ENCODE measurements at places on chromosomes 12 and 14.

DNA sequence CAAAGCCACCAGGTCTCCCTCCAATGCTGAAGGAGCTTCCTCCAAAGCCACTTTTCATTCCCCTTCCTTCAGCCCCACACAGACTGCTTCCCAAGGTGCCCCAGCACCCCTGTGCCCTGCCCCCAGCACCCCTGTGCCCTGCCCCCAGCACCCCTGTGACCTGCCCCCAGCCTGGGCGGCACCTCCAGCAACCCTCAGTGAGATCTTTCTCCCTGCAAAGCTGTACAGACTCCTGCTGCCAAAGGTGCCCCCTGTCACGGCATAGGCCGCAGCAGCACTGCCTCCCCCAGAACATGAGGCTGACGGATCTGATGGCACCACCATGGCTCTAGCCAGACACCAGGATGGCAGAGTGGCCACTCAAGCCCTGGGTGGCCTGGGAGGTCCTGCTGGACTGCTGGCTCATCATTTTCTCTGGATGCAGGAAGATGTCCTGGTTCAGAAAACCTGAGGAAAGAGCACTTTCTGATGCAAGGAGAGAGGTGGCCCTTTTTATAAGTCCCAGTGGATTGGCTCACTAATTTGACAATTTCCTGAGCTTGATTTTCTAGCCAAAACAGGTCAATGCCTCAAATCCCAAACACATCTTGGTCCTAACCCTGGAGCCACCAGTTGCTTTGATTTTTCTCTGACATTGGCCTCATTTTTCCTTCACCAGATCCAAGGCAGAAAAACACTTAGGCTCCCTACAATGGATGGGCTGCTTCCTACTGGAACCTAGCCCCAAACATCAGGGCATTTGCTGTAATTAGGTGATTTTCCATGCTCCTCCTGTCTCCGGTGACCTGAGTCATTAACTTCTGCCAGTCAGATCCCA lies 32.7 kb upstream of the KRT77 start:
- no peak for DNase-seq

GRCh38 chr12:69321351-69321750 lies 26.8 kb upstream of the LYZ start:
- no peak for DNase-seq

DNA sequence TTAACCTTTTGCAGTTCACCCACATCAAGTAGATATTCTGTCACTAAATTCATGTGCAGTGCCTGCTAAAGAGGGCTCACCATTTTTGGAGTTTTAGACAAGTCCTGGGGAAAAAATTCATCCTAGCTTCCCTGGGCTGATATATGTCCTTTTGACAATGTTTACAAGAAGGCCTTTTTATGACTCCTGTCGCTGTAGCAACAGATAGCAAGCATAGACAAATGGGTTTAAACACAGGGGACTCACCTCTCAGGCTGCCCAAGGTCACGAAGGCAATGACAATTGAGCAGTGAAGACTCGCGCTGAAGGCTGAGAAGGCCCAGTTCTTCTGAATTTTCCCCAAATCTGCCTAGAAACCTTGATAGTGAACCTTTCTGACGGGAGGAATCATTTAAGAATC lies 150.7 kb upstream of the CPM start:
- no peak for DNase-seq

DNA sequence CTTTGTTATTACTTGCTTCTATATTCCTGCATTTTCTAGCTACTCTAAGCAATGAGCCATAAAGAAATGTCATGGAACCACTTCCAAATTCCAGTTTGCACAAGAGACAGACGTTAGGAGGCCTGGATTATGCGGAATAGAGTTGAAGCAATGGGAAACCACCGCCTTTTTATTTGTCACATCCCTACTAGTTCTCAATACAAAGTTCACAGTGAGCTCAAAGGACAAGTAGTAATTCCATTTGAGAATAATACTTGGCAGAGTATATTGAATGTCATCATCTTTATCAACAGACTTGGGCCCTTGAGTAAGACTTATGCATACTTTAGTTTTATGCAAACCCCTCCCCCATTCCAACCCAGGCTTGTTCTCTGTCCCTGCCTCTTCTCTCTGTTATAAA lies 3.7 kb upstream of the SLC15A5 start:
- DNase-seq = no peak

DNA sequence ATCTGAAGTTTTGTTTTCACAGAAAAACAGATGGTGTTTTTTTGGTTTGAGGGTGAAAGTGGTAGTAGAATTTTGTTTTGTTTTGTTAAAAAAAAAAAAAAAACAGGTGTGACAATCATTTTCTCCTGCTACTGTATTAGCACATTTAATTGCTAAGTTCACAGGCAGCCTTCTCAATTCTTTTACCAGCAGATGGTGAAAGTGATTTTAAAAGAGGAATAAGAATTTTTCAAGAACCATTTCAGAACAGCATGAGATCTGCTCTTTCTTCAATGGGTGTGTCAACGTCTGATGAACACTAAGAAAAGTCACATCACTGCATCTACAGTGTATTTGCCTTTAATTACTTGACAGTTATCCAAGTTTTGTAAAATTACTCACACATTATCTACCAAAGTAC lies 303.7 kb upstream of the USP15 start:
- no peak for DNase-seq

DNA sequence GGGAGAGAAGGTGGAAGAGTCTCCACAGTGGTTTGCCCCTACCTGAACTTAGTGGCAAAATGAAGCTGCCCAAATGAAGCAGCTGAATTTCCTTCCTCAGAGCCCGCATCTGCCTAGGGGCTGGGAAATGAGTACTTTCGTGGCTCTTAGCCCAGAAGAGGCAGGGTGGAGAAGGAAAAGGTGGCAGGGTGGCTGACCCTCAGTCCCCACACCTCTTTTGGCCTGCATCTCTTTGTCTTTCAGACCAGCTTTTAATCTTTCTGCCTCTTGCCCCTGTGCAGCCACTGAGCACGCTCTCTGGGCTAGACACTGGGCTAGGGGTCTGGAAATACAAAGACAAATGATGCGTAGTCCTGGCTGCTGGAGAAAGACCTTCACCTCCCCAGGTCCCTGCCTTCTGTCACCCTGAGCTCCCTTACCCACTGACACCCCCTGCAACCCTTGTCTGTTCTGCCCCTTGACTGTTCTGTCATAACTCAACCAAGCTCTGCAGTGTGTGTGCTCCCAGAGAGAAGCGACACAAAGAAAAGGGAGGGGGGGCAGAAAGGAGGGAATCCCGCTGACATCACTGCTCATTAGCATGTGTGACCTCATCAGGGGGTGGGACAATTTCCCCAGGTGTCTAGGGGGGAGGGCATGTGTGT lies 371 bp upstream of the REM2 start:
- peak; percentile 3 for DNase-seq

DNA sequence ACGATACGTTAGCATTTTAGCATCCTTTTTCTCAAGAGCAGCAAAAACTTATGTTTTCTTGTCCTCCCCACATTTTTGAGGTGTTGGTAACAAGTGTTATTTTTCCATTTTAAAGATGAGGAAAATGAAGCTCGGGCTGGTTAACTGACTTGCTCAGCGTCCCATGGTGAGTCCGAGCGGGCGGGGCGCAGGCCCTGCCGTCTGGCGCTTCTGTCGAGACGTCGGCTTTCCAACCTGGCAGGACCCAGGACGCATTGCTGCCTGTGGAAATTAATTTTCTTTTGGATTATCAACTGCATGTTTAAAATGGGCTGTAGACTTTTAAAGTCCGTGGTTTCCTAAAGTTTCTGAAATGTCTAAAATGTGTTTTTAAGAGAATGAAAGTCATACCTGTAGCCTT lies 30.4 kb downstream of the XRCC3 start:
- no peak for DNase-seq

- DNase-seq = no peak
Measured at GRCh38 chr12:104050436-104050835, 449 bp upstream of the GLT8D2 start.

DNA sequence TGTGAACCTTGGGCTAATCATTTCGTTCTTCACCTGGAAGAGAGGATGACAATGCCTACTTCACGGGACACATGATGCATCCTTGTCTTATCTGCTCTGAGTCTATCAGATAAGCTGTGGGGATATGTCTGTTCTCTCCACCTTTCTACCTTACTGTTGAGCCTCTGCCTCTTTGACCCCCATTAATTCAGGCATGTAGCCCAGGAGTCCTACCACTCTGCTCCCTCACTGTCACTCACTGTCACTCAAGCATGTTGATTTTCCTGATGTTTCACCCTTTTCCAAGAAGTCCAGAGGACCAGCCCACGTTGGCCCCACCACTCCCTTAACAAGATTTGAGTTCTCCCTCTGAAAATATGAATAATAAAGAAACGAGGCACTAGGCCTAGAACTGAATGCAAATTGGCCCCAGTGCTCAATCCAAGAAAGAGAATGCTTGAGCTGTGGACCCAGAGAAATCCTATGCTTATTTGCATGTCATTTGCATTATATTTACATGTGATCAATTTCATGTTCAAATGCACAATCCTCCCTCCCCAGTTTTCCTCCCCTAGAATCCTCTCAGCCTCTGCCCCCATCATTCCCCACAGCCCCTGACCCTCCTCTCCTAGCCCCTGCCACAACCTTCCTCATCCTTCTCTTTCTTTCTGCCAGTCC lies 6.4 kb upstream of the SMUG1 start:
- DNase-seq = no peak

GRCh38 chr12:65977384-65977783 lies 153.1 kb downstream of the HMGA2 start:
- DNase-seq = no peak

DNA sequence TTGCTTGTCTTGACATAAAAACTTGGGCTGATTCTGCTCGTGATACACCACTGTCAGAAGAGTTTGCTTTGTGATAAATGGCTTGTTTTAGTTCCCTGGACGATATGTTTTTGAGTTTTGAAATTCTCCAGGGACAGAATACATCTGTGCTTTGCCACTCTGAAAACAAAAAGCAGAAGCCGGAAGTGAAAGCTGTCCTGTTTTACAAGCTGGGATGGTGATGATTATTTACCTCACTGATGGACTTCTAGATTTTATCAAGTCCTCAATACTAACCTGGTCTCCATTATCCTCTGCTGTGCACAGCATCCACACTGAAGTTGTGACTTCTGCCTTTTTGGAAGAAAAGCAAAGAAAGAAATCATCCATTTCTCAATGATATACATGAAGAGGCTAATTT lies 251.6 kb downstream of the TRHDE start:
- DNase-seq = no peak

- DNase-seq = no peak
Measured at GRCh38 chr12:26767116-26767515, 65.9 kb downstream of the ITPR2 start.

- DNase-seq = peak; percentile 61
Measured at GRCh38 chr12:75814851-75815754, 216.5 kb downstream of the PHLDA1 start.

- DNase-seq = no peak
Measured at GRCh38 chr14:33477797-33478196, 473.1 kb downstream of the EGLN3 start.

GRCh38 chr12:111446631-111447570 lies 41.2 kb downstream of the SH2B3 start:
- DNase-seq = no peak

- no peak for DNase-seq
Measured at GRCh38 chr14:106787626-106788025, 1261.2 kb downstream of the TMEM121 start.

DNA sequence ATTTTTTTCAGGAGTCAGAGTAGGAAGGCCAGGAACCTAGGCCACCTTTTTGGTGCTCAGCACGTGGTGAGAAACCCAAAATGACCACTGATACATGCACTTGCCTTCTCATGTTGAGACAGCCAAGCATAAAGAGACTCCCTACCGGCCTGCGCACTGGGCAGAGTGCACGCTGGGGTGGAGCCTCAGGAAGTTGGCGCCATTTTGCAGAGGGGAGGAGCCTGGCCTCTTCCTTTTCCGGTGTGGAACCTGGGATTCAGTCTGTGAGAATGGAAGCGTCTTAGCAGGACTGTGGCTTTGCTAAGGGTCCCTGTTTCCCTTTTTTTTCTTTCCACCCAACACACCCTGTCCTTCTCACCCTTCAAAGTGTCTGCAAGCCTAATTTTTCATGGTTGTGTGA lies 62.9 kb upstream of the RTRAF start:
- no peak for DNase-seq

- DNase-seq = no peak
Measured at GRCh38 chr14:34344318-34344717, 117.7 kb downstream of the SPTSSA start.

GRCh38 chr12:87794854-87795253 lies 234.3 kb downstream of the C12orf50 start:
- peak; percentile 75 for DNase-seq

- DNase-seq = no peak
Measured at GRCh38 chr12:108234158-108234557, 105.0 kb downstream of the CMKLR1 start.

DNA sequence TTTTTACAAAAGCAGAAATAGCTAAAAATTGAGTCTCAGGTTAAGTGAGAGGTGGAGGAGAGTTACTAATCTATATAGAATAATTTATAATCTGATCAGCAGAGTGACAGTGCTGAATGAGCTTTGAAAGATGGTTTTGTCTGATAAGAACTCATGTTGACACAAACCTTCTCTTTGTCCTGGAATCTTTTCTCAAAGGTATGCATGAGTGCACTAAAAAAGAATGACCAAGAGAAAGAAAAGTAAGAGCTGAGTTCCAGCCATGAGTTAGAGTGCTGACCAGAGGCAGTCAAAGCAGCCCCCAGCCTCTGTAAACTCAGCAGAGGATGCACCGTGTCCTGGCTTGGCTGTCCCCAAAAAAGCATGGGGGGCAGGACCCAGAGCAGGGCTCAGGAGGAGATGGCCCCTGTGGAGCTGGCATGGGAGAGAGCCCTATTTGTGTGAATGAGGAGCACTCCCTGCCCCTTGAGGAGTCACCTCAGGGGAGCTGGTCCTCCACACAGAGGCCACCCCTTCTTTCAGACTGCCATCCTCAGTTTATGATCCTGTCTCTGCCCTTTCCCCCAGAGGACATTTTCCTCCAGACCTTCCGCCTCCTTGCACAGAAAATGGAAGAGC lies 129.8 kb downstream of the SEC23A start:
- no peak for DNase-seq

DNA sequence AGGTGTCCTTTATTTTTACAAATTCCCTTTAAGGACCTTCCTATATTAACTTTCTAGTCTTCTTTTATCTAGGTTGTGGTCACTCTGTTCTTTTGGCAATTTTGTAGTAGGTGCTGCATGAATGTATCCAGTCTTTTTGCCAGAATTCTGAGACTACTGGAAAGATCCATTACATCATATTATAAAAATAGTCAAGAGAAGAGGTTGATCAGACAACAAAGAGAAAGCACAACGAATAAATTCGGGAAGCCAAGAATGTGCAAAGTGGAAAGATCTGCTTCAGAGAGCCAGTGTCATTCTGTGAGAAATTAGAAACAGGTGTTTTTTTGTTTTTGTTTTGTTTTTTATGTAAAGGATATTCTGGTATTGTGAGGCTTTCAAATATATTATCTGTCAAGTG lies 15.8 kb upstream of the SLC16A7 start:
- DNase-seq = no peak

DNA sequence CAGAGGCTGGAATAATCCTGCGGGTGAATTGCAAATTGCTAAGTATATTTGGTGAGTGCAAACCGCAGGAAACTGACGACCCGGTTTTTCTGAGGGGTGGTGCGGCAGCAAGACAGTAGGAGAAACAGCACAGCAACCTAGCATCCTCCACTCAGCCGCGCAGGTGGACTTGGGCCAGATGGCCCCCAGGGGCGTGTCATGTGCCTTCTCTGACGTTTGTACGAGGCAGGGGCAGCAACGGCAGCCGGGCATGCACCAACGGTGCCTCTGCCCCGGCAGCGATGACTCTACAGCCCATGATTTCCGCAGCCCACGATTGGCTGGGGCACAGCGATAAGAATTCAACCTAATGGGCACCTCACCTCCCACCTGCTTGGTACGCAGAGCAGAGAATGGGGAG lies 11.1 kb upstream of the CLEC2A start:
- no peak for DNase-seq
